ENCODE measurements at places on chromosomes 16 and 17.

DNA sequence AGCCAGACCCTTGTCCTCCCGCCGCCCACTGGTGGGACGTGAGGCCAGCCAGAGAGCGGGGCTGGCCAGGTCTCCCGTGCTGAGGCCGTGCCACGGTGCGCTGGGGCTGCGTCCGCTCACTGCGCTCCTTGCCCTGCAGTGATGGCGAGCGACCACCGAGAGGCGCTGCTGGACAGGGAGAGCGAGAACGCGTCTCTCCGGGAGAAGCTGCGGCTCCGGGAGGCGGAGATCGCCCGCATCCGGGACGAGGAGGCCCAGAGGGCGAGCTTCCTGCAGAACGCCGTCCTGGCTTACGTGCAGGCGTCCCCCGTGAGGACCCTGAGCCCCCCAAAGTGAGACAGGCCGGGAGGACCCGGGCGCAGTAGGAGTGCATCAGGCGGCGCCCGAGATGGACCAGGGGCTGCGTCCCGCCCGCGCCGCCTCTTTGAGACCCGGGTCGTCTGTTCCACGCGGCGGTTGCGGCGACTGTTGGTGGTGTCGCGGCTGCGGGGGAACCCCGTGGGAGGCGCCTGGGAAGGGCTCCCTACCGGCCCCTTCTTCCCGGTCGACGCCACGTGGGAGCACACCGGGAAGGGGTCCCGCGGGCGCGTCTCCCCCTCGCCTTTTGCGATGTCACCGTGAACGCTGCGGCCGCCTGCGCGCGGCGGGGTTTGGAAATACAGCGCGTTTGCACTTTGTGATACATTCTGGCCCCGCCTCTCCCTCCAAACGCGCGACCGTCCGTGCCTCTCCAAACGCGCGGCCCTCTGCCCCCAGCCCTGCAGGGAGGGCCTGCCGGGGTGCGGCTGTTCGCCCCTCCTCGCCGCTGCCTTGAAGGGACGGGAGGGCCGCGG is 792 bp upstream of the RAC3 start:
- peak; percentile 88 for DNase-seq

- no peak for DNase-seq
Observed at GRCh38 chr16:67608364-67608763, 36.6 kb upstream of the CARMIL2 start.

- no peak for DNase-seq
Observed at GRCh38 chr17:48799069-48799723, 17.8 kb downstream of the TTLL6 start.

DNA sequence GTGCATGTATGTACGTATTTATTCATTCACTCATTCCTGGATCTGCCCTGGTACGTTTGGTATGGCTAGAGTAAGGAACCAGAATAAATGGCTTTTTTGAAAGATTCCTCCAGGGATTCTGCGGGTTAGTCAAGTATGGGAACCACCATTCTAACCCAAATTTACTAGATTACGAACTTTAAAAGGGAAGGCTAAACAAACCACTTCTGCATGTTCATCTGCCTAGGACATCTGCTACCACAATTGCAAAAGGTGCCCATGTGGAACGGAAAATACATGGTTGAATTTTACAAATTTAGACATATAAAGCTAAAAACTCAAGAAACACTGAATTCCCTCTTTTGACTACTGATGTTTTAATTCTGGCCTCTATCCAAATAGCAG is 22.1 kb downstream of the CYTH1 start:
- no peak for DNase-seq

DNA sequence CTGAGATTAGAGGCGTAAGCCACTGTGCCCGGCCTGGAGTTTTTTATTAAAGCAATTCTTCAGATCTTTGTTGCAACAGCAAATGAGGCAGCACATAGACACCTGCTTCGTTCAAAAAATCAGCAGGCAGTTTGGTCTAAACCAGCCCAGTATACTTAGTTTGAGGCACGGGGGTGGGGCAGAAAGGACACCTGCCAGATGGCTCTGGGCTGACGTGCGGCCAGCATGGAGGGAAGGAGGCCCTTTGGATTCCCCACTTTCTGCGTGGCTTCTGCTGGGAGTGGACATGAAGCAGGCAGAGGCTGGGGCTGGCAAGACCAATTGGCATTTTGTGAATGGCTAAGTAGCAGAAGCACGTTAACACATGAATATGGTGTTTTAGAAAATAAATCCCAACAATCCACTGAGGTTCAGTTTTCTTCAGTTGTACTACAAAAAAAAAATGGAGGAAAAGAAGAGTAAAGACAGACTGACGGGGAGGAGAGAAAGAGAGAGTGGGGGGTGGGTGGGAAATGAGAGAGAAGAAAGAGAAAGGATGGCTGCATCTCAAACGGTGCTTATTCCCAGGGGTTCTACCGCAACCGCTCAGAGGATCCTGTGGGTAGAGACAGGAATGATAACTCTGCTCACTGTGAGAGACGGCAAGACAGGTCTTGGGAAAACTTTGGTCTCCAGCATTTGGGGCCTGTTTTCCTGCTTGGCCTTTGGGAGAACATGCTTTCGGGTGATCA is 16.3 kb downstream of the C16orf46 start:
- DNase-seq: no peak

- DNase-seq: peak; percentile 68
Observed at GRCh38 chr16:30953511-30954124, 3.9 kb upstream of the SETD1A start.

DNA sequence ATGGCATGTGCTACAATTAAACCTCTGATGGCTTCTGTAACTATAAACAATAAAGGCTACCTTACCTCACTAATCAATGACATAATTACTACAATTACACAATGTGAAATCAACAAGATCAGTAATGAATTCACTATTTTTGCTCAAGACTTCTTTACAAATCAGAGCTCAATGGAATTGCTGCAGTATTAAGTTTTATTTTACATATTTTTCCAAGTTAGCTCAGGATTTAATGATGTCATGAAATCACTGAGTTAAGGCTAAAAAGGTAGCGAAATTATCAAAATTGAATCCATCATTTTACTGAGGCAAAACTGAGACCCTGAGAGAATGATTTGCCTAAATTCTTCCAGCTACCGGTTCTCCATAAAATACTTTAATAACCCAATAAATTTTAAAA is 21.8 kb downstream of the ABCA5 start:
- DNase-seq: no peak

DNA sequence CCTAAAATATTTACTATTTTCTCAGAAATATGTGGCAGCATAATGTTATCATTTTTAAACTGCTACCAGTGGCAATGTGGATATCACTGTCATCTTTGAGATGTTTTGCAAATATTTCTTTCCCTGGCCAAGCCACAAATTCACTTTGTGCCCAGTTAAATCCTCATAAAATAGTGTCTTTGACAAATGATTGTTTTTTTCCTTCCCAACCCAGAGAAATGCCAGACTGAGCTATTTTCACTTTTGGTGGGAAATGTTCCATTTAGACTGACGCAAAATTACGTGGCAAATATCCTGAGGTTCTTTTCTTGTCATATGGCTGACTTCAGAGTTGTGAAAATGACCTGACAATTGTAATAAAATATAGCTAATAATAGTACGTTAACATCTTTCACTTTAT is 807.0 kb upstream of the SOX9 start:
- DNase-seq: no peak

DNA sequence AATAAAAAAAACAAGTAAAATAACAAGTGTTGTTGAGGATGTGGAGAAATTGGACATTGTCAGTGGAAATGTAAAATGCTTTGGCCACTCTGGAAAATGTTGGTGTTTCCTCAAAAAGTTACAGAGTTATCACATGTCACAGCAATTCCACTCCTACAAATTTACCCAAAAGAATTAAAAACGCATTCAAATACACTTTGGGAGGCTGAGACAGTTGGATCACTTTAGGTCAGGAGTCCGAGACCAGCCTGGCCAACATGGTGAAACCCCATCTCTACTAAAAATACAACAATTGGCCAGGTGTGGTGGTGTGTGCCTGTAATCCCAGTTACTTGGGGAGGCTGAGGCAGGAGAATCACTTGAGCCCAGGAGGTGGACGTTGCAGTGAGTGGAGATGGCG is 5.6 kb downstream of the TOP3A start:
- DNase-seq: no peak

- DNase-seq: no peak
Observed at GRCh38 chr16:12600536-12601256, 203.0 kb downstream of the CPPED1 start.

DNA sequence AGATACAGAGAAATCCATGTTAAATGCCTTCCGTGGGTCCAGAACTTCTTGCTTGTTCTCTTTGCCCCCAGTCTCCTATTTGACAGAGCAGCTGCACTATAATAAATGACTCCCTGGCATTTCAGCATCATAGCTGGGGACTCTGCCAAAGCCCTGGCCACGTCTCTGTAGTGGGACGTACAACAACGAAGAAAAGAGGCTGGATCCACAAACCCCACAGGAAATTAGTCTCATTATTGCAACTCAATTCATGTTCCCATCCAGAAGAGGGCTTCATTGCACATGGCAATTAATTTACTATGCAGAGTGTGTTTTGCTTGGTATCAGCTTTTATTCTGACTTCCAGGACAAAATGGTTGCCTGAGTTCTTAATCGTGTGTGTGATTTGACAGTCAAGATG is 121.3 kb downstream of the CDH13 start:
- no peak for DNase-seq

DNA sequence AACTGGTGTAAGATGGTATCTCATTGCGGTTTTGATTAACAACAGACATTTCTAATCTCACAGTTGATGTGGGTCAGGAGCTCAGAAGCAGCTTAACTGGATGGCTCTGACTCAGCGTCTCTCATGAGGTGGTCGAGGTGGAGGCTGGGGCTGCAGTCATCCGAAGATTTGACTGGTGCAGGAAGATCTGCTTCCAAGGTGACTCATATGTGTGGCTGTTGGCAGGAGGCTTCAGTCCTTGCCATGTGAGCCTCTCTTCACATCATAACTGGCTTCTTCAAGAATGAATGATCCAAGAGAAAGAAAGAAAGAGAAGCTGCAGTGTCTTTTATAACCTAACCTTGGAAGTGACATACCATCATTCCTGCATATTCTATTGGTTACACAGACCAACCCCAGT is 376.1 kb downstream of the SEC14L1 start:
- DNase-seq: peak; percentile 28

GRCh38 chr17:77306790-77307478 is 166.2 kb downstream of the SEC14L1 start:
- DNase-seq: no peak

- DNase-seq: no peak
Observed at GRCh38 chr17:83085103-83085502, 5.7 kb downstream of the METRNL start.

GRCh38 chr16:15701975-15702970 is 52.2 kb downstream of the NDE1 start:
- DNase-seq: no peak

DNA sequence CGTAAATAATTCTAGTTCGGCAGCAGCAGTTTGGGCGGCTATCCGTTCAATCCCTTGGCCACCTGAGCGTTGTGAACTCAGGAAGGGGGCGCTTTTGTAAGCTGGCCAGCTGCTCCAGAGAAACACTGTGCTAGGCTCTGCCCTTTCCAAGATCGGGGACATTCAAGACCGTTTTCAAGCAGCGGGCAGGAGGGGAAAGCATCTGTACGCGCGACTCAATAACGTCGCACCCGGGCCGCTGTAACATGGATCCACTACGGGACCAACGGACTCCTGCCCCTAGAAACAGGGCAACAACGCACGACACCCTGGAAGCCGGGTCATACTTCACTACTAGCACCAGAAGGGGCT is 463 bp downstream of the TOP2A start:
- peak; percentile 15 for DNase-seq

GRCh38 chr16:71846431-71846830 is 655 bp downstream of the ATXN1L start:
- peak; percentile 9 for DNase-seq
